ENCODE measurements at places on chromosomes 11 and 22. TPM values are rescaled to one million over a fixed set of nuclear protein-coding genes. Genes with fewer than 3 reads are reported as not detected.

DNA sequence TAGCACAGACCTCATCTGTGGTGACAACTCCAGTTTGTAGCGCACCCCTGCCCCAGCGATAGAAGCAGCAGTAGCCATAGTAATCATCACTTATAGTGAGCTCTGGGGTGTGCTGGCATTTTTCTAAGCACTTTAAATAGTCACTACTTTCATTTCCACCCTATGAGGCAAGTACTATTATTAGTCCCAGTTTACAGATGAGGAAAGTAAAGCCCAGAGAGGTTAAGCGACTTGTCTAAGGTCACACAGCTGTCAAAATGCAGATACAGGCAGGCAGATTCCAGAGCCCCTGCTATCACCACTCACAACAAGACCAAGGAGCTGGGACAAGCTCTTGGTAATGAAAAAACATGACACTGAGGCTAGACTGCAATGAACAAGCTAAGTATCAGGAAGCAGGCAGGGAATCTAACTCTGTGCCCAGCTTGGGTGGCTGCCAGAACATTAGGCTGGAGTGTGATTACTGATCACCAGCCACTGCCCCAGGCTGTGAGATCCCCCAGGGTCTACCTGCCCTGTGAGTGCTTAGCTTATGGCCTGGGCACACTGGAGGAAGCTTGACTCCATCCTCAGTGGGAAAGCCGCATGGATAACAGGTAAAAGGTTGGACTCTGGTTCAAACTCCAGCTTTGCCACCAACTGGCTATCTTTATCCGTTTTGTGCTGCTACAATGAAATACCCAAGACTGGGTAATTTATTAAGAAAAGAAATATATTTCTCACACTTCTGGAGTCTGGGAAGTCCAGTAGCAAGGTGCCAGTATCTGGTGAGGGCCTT lies 561.1 kb downstream of the MN1 start:
- no peaks in the 10 kb centered on the region for H3K4me1 ChIP-seq
- no peaks in the 10 kb centered on the region for H3K36me3 ChIP-seq
- no peaks in the 10 kb centered on the region for H3K27me3 ChIP-seq

MDK gene
- total RNA-seq: 6.1 TPM

GRCh38 chr11:34134765-34135164 lies 29.3 kb downstream of the NAT10 start:
- no peak overlapping the region for H3K27ac ChIP-seq
- H3K27me3 ChIP-seq: no peaks in the 10 kb centered on the region
- no peak for DNase-seq
- H3K4me1 ChIP-seq: no peaks in the 10 kb centered on the region
- H3K4me3 ChIP-seq: no peak overlapping the region
- H3K36me3 ChIP-seq: peaks cover 84% of the 10 kb centered on the region

- no peaks in the 10 kb centered on the region for H3K27me3 ChIP-seq
- H3K27ac ChIP-seq: no peak overlapping the region
- H3K4me3 ChIP-seq: no peak overlapping the region
- no peaks in the 10 kb centered on the region for H3K4me1 ChIP-seq
- DNase-seq: no peak
These were observed 119.2 kb downstream of the RASSF10 start for GRCh38 chr11:13128354-13128753.

DNA sequence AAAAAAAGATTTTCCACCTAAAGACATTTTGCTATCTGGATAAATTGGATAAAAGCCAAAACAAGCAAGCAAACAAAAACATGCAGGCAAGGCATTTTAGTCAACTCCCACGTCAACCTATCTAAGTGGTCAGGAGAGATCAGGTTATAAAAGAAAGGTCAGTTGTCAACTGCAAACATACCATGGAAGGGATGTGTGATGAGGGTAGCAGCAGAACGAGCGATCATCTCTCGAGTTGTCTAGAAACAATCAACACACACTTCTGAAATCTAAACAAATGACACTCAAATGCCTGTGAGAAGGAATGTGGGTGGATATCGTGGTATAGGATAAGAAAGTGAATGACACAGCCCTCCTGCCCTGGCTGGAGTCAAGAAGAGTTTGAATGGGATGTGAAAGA lies 10.9 kb downstream of the MTCH2 start:
- no peak overlapping the region for H3K4me3 ChIP-seq
- H3K4me1 ChIP-seq: no peaks in the 10 kb centered on the region
- no peak overlapping the region for H3K27ac ChIP-seq
- no peaks in the 10 kb centered on the region for H3K27me3 ChIP-seq
- peaks cover 61% of the 10 kb centered on the region for H3K36me3 ChIP-seq
- no peak for DNase-seq

GRCh38 chr22:24765166-24765565 lies 9.4 kb downstream of the PIWIL3 start:
- no peak overlapping the region for H3K4me3 ChIP-seq
- H3K36me3 ChIP-seq: no peaks in the 10 kb centered on the region
- H3K27ac ChIP-seq: no peak overlapping the region
- H3K27me3 ChIP-seq: no peaks in the 10 kb centered on the region
- H3K4me1 ChIP-seq: no peaks in the 10 kb centered on the region

DNA sequence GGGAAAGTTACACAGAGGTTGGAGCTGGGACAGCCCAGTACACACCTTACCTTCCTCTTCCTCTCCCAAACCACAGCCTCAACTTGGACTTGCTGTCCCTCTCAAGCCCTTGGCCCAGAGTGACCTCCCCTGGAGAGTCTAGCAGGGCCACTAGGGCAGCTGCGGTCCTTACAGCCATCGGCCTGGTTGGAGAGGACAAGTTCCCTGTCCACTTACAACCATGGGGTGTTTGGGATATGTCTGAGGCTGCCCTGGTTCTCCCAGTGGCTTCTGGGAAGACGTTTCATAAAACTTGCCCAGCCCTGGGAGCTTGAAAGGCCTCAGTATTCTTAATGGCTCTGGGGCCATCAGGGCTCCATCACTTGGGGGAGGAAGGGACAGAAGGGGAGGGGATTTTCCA lies 13.1 kb upstream of the DGKZ start:
- H3K4me3 ChIP-seq: no peak overlapping the region
- DNase-seq: no peak
- H3K27me3 ChIP-seq: peaks cover 2% of the 10 kb centered on the region
- H3K27ac ChIP-seq: no peak overlapping the region
- no peaks in the 10 kb centered on the region for H3K36me3 ChIP-seq
- H3K4me1 ChIP-seq: peaks cover 43% of the 10 kb centered on the region

APOA4 gene
- not detected for total RNA-seq

- no peak overlapping the region for H3K4me3 ChIP-seq
- no peaks in the 10 kb centered on the region for H3K36me3 ChIP-seq
- H3K27ac ChIP-seq: no peak overlapping the region
- no peaks in the 10 kb centered on the region for H3K4me1 ChIP-seq
- no peaks in the 10 kb centered on the region for H3K27me3 ChIP-seq
- no peak for DNase-seq
These were observed 47.5 kb downstream of the RPL27A start for GRCh38 chr11:8729837-8730696.

SMTN gene
- total RNA-seq: 6.5 TPM

- no peak overlapping the region for H3K27ac ChIP-seq
- no peaks in the 10 kb centered on the region for H3K27me3 ChIP-seq
- H3K4me3 ChIP-seq: no peak overlapping the region
- no peaks in the 10 kb centered on the region for H3K36me3 ChIP-seq
These were observed 8.9 kb downstream of the MN1 start for GRCh38 chr22:27792452-27793161.

DNA sequence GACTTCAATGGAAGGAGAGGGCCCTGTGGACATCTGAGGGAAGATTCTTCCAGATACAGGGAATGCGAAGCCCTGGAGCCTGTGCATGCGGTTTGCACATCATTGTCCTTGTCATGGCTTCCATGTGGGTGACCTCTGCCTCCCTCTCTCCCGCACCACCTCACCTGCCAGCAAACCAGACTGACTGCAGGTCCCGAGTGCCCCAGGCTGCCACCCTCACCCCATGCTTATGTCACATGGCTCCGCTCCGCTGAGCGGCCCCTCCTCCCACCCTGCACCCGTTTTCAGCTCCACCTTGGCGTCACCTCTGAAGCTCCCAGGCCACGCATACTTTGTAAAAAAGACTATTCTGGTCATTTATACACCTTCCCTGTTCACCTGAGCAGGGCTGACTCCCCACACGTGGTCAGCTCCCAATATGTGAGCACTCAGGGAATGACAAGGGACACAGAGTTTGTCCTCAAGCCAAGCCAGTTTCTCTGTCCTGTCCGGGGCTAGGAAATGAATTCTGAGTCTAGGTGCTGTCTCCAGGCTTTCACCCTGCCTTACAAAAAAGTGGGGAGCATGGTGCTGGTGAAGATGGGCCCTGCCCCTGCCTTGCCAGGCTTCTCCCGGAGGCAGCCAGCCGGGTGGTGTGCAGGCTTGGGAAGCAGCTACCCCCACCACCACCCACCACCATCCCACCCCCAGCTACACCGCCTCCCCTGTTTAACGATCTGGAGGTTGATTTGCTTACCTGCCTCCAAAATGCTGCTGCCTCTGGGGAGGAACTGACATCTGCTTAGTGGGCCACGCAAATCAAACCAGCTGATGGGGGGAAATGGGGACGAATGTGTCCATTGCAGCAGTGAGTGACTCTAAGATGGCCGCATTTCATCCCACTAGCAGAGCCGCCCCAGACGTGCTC lies 32.7 kb downstream of the FAM83F start:
- no peak overlapping the region for H3K4me3 ChIP-seq
- no peak for DNase-seq
- H3K27me3 ChIP-seq: no peaks in the 10 kb centered on the region
- H3K4me1 ChIP-seq: peaks cover 4% of the 10 kb centered on the region

NPAS4 gene
- not detected for total RNA-seq

DNA sequence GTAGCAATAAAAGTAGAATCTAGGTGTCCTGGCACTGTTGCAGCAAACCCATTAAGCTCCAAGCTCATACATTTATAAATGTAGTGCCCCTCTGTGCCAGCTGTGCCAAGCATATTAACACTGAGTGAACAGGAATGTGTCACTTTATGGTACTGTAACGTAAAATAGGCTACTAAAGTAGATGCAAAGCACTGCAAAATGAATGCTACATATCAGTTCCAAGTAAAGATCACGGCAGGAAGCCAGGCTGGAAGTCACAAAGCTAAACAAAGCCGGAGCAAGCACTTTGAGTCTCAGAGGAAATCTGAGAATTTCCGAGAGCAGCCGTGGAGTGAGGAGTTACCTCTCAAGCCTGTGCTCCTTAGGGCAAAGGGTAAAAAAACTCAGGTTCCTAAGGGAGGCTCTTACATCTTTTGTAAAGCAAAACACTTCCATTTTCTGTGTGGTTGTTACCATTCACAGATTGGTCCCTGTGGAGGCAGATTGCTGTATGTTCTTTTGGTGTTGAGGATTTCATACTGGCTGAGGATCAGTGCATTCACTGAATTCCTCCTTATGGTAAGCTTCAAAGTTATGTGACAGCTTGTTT lies 85.7 kb downstream of the WNT11 start:
- no peaks in the 10 kb centered on the region for H3K27me3 ChIP-seq
- no peak overlapping the region for H3K4me3 ChIP-seq
- H3K4me1 ChIP-seq: no peaks in the 10 kb centered on the region
- H3K27ac ChIP-seq: no peak overlapping the region
- no peak for DNase-seq
- H3K36me3 ChIP-seq: peaks cover 14% of the 10 kb centered on the region

- H3K4me3 ChIP-seq: no peak overlapping the region
- no peaks in the 10 kb centered on the region for H3K36me3 ChIP-seq
- H3K27ac ChIP-seq: no peak overlapping the region
- no peak for DNase-seq
These were observed 8.0 kb upstream of the B3GNT6 start for GRCh38 chr11:77026221-77026620.

GRCh38 chr11:6674219-6674597 lies 8.9 kb downstream of the MRPL17 start:
- H3K27ac ChIP-seq: no peak overlapping the region
- DNase-seq: no peak
- no peak overlapping the region for H3K4me3 ChIP-seq
- H3K27me3 ChIP-seq: no peaks in the 10 kb centered on the region

SDF2L1 gene
- total RNA-seq: 29.9 TPM
